Psoas muscle (tissue), 8 donors: ENCODE measurements at places on chromosomes 12 and 14. TPM values are rescaled to one million over a fixed set of nuclear protein-coding genes. Genes with fewer than 3 reads are reported as not detected.

The FLRT2 gene
- 4.2 TPM for total RNA-seq

The DLST gene
- total RNA-seq, result 148 TPM

The TMEM119 gene
- total RNA-seq, result 0.25 TPM

The BEGAIN gene
- 1.0 TPM for total RNA-seq

The SDR9C7 gene
- total RNA-seq, result 0.13 TPM

The LRP1 gene
- 36.5 TPM for total RNA-seq

The KCNK10 gene
- total RNA-seq, result not detected

The RNF212B gene
- not detected for total RNA-seq

The TAMALIN gene
- total RNA-seq, result 12.8 TPM

The PLEKHG7 gene
- not detected for total RNA-seq

The TBX5 gene
- not detected for total RNA-seq

The GOLGA3 gene
- total RNA-seq, result 25.2 TPM

The MYO1H gene
- not detected for total RNA-seq

The IGF1 gene
- total RNA-seq, result 15.0 TPM

The WNT1 gene
- total RNA-seq, result not detected

The ENDOU gene
- not detected for total RNA-seq

The MCRS1 gene
- 40.2 TPM for total RNA-seq

The TMEM117 gene
- 3.9 TPM for total RNA-seq

The INHBC gene
- total RNA-seq, result not detected

The CFAP251 gene
- 0.36 TPM for total RNA-seq

The NPFF gene
- not detected for total RNA-seq

The ASCL1 gene
- not detected for total RNA-seq

The ACOT6 gene
- not detected for total RNA-seq

The ASB2 gene
- total RNA-seq, result 230 TPM

The TAS2R42 gene
- not detected for total RNA-seq

The CLEC6A gene
- not detected for total RNA-seq

The KRT85 gene
- not detected for total RNA-seq

The C14orf132 gene
- total RNA-seq, result 0.59 TPM

The JKAMP gene
- 17.2 TPM for total RNA-seq

The LDHB gene
- 616 TPM for total RNA-seq
